ENCODE measurements at places on chromosomes 3 and 15. TPM values are rescaled to one million over a fixed set of nuclear protein-coding genes. Genes with fewer than 3 reads are reported as not detected.

The CLPX gene
- total RNA-seq: 51.8 TPM

GRCh38 chr3:192352142-192352541 is 375.2 kb downstream of the FGF12 start:
- no peaks in the 10 kb centered on the region for H3K27me3 ChIP-seq
- no peak overlapping the region for H3K4me3 ChIP-seq
- H3K36me3 ChIP-seq: no peaks in the 10 kb centered on the region
- no peak overlapping the region for H3K27ac ChIP-seq
- DNase-seq: no peak

DNA sequence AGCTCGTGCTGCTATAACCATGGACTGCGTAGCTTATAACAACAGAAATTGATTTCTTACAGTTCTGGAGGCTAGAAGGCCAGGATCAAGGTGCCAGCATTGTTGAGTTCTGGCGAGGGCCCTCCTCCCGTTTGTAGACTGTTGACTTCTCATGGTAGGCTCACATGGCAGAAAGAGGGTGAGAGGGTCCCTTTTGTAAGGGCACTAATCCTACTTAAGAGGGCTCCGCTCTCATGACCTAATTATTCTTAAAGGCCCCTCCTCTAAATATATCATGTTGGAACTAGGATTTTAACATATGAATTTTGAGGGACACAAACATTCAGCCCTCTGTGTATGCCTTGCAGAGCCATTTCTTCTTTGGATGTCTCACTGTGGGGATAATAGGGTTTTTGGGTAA is 28.8 kb upstream of the PYDC2 start:
- H3K36me3 ChIP-seq: no peaks in the 10 kb centered on the region
- no peak overlapping the region for H3K4me3 ChIP-seq
- H3K27me3 ChIP-seq: no peaks in the 10 kb centered on the region
- H3K4me1 ChIP-seq: no peaks in the 10 kb centered on the region
- no peak for DNase-seq

GRCh38 chr3:22732641-22733040 is 470.5 kb upstream of the UBE2E2 start:
- no peak overlapping the region for H3K4me3 ChIP-seq
- no peaks in the 10 kb centered on the region for H3K4me1 ChIP-seq
- H3K36me3 ChIP-seq: no peaks in the 10 kb centered on the region

The ADAMTS7 gene
- 7.4 TPM for total RNA-seq

Measured in breast epithelium (tissue), 4 donors.